ENCODE measurements at places on chromosomes 16 and 17.

DNA sequence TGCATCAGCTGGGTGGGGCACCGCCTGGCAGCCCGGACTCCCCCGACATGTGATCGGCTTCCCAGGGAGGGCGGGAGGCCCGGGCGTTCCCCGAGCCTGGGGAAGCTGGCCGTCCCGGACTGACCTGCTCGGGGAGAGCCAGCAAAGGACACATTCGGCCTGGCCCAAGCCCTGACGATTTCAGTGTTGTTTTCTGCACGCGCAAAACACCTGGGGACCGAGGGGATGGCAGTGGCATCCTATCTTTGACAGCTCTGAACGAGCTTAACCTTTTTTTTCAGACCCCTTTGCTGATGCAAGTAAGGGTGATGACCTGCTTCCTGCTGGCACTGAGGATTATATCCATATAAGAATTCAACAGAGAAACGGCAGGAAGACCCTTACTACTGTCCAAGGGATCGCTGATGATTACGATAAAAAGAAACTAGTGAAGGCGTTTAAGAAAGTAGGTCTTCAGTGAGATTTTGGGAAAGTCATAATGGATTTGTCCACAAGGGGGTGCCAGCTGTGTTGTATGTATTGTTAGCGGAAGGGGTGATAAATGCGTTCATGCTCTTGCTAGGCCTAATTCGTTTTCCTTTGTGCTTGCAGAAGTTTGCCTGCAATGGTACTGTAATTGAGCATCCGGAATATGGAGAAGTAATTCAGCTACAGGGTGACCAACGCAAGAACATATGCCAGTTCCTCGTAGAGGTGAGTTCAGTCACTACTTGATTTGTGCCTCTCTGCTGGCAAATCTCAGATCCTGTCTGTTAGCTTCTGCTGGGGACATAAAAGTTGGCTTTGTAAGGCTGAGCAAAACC lies 1.0 kb downstream of the EIF1 start:
- peak; percentile 75 for DNase-seq

DNA sequence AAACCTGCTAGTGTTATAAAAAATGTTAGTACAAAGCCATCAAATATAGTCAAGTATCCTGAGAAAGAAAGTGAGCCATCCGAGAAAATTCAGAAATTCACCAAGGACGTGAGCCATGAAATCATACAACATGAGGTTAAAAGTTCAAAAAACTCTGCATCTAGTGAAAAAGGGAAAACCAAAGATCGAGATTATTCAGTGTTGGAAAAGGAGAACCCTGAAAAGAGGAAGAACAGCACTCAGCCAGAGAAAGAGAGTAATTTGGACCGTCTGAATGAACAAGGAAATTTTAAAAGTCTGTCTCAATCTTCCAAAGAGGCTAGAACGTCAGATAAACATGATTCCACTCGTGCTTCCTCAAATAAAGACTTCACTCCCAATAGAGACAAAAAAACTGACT lies 31.7 kb downstream of the RBBP6 start:
- DNase-seq: no peak

- DNase-seq: no peak
These were observed 56.6 kb downstream of the USP32 start for GRCh38 chr17:60335289-60335688.

DNA sequence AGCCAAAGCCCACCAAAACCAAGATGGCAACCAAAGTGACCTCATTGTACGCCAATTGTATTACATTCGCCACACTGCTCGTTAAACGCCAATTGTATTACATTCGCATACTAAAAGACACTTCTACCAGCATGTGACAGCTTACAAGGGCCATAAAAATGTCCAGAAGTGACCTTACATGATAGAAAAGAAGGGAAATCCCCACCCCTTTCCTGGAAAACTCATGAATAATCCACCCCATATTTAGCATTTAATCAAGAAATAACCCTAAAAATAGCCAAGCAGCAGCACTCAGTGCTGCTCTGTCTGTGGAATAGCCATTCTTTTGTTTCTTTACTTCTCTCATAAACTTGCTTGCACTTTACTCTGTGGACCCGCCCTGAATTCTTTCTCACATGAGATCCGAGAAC lies 25.7 kb downstream of the PSMD7 start:
- DNase-seq: no peak

DNA sequence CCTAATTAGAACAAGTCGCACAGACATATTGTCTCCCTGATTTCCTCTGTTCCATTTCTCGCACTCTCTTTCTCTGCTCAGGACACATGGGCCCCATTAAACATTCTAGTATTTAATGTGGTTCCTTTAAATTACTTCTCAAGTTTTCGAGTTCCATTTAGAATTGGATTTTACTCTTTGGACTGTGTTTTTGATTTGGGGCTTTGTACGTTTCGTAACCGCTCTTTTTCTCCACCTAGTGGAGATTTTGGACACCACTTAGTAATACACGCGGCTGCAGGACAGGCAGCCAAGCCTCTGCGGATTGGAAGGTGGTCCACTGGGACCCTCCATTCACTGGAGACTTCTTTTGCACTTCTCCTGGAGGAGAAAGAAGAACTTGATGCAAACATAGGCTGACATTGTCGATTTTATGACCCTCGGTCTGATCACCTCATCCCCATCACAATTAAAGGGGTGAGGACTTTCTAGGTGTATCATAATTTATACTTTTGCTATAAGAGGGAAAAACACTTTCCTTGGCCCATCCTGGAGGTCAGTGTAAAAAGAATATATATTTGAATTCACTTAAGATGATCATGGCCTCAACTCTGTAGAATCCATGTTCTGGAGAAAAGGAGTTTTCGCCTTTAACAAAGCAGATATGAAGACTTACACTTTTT lies 85.7 kb downstream of the NOG start:
- no peak for DNase-seq

DNA sequence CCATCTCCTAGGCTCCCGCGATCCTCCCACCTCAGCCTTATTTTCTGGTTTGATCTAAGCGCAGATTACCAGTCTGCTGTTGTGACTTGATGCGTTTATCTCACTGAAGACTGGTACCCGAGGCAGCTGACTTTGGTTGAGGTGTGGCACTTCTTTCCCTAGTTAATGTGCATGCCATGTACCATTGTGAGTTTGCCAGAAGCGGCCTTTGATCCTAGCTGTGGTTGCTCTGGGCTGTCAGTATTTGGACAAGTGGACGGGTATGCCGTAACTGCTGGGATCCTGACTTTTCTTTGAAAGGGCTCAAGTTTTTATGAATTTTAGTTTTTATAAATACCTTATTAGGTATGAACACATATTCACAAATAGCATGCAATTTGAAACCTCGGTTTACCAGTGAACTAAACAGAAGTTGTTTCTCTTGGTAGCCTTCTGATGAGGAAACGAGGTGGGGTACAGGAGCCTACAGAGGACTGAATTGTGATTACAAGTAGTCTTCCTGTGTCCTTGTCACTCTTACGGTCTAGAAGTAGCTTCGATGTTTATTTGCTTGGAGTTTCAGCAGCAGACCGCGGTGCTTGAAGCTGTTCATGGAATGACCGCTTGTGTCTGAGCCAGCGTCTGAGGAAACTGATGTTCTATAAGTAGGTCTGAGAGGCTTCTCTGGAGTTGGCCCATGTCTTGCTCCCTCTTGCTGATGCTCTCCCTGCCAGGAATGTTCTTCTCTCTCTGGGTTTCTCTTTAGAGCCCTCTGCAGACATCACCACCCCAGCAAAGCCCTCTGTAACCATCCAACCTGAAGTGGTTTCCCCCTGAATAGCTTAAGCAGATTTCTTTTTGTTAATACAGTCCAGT lies 40.0 kb downstream of the SEC14L1 start:
- no peak for DNase-seq

GRCh38 chr16:1666316-1666715 lies 11.8 kb upstream of the JPT2 start:
- no peak for DNase-seq
